Liver (tissue), 10 donors: ENCODE measurements at places on chromosomes 11 and 22. TPM values are rescaled to one million over a fixed set of nuclear protein-coding genes. Genes with fewer than 3 reads are reported as not detected.

Gene OR52H1
- 0.33 TPM for total RNA-seq

Gene GUCY1A2
- 2.8 TPM for total RNA-seq

Gene PRSS23
- total RNA-seq, result 11.0 TPM

Gene KIAA0930
- total RNA-seq, result 20.4 TPM

Gene UBQLN3
- total RNA-seq, result 0.09 TPM

Gene RIC3
- 0.89 TPM for total RNA-seq

Gene ART1
- not detected for total RNA-seq

Gene DRD4
- total RNA-seq, result not detected

Gene OVOL1
- 0.05 TPM for total RNA-seq

Gene GPR152
- total RNA-seq, result not detected

GRCh38 chr11:23364076-23364475 lies 503.8 kb upstream of the CCDC179 start:
- DNase-seq, result no peak
- no peak overlapping the region for H3K4me3 ChIP-seq
- no peaks in the 10 kb centered on the region for H3K27me3 ChIP-seq
- H3K27ac ChIP-seq, result no peak overlapping the region
- no peaks in the 10 kb centered on the region for H3K4me1 ChIP-seq
- no peaks in the 10 kb centered on the region for H3K36me3 ChIP-seq

- no peaks in the 10 kb centered on the region for H3K36me3 ChIP-seq
- no peaks in the 10 kb centered on the region for H3K27me3 ChIP-seq
- no peak overlapping the region for H3K27ac ChIP-seq
- no peaks in the 10 kb centered on the region for H3K4me1 ChIP-seq
- no peak for DNase-seq
These were observed 34.7 kb downstream of the CCDC83 start for GRCh38 chr11:85889676-85890579.

DNA sequence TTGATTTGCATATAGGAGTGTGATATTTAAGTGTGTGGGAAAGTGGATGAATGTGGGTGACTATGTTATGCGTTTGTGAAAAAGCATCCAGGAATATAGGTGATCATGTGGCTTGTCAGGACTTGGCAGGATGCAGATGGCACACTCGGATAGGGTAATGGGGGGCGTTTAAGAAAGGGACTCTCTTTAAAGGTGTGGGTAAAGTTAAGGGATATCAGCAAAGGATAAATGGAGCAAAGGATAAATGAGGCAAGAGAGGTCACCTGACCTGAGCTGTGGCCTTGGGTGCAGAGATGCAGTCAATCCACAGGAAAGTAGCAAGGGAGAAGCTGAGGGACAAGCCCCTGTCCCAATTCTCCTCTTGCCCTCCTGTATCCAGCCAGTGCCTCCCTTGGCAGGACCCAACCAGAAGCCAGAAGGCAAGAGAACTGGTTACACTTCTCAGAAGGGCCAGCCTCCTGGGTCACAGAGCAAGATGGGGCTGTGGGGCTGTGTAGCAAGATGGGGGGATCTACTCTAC lies 47.5 kb upstream of the GRAMD1B start:
- no peak overlapping the region for H3K27ac ChIP-seq
- no peaks in the 10 kb centered on the region for H3K4me1 ChIP-seq
- no peak for DNase-seq

DNA sequence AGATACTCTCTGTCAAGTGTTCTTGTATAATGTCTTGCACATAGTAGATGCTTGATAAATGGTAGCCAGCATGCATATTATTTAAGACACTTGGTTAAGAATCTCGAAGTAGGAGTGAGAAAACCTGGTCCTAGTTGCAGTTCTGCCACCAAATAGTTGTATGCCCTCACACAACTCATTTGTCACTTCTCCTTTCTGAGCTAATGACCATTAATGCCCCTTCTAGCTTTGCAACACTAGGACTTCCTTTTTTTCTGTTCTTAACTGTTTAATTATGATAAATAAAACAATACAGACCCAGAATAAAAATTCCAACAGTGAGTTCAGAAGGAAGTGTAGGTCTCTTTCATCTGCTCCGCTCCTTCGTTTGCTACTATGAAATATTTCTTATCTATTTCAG lies 453.6 kb downstream of the TMEM135 start:
- no peaks in the 10 kb centered on the region for H3K36me3 ChIP-seq
- no peaks in the 10 kb centered on the region for H3K27me3 ChIP-seq
- no peaks in the 10 kb centered on the region for H3K4me1 ChIP-seq
- H3K4me3 ChIP-seq, result no peak overlapping the region

DNA sequence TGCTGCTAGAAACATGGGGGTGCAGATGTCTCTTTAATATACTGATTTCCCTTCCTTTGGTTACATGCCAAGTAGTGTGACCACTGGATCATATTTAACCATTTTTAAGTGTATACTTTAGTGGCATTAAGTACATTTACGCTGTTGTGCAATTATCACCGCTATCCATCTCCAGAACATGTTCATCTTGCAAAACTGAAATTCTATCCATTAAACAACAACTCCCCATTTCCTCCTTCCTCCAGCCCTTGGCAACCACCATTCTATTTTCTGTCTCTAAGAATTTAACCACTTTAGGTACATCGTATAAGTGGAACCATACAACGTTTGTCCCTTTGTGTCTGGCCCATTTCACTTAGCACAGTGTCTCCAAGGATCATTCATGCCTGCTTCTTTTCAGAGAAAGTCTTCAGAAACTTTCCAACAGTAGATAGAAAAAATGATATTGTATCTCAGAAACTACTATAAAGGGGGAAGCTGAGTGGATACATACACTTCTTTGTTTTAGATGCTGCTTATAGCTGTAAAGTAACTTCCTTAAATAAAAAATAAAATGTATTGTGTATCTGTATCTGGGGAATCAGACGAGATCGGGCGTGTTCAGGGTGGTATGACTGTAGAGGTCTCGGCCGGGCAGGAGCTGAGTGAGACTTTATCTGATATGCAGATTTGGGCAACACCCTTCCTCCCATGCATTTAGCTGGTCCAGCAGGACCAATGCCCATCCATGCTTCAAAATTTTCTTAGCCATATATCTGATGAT lies 44.6 kb upstream of the ZBED5 start:
- H3K4me1 ChIP-seq, result no peaks in the 10 kb centered on the region
- H3K27ac ChIP-seq, result no peak overlapping the region
- DNase-seq, result no peak
- no peak overlapping the region for H3K4me3 ChIP-seq
- H3K27me3 ChIP-seq, result no peaks in the 10 kb centered on the region

DNA sequence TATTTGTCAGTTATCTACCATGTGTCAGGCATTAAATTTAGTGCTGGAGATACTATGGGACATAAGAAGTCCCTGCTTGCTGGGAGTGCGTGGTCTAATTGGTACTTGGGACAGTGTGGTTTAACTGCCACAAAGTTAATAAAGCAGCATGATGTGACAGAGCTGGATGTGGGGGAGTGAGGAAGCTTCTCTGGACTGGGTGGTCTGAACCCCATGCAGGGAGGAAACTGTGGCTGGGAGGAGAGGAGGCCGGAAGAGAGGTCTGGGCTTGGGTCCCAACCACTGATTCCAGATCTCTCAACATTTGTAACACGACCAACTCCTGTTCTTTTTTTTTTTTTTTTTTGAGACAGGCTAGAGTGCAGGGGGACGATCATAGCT lies 37.1 kb downstream of the ST3GAL4 start:
- no peaks in the 10 kb centered on the region for H3K27me3 ChIP-seq
- H3K4me1 ChIP-seq, result no peaks in the 10 kb centered on the region
- no peak for DNase-seq
- H3K27ac ChIP-seq, result no peak overlapping the region
- H3K4me3 ChIP-seq, result no peak overlapping the region

DNA sequence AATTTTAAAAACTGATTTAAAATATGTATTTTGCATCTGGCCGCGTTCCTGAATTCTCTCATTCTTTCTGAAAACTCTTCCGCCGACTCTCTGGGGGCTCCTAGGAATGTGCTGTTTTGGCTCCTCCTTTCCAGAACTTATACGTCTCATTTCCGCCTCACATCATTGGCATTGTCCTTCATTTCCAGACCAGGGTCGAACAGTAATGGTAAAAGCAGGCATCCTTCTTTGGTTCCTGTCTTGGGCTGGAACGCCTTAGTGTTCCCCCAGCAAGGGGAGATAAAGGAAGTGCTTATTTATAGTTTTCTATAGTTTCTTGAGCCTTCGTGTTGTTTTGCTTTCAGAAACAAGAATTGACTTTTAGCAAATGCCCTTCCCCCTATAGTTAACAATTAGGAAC lies 10.9 kb upstream of the TNNT3 start:
- H3K4me1 ChIP-seq, result no peaks in the 10 kb centered on the region
- H3K27me3 ChIP-seq, result no peaks in the 10 kb centered on the region
- no peak for DNase-seq
- H3K27ac ChIP-seq, result no peak overlapping the region
- H3K4me3 ChIP-seq, result no peak overlapping the region
- H3K36me3 ChIP-seq, result no peaks in the 10 kb centered on the region

DNA sequence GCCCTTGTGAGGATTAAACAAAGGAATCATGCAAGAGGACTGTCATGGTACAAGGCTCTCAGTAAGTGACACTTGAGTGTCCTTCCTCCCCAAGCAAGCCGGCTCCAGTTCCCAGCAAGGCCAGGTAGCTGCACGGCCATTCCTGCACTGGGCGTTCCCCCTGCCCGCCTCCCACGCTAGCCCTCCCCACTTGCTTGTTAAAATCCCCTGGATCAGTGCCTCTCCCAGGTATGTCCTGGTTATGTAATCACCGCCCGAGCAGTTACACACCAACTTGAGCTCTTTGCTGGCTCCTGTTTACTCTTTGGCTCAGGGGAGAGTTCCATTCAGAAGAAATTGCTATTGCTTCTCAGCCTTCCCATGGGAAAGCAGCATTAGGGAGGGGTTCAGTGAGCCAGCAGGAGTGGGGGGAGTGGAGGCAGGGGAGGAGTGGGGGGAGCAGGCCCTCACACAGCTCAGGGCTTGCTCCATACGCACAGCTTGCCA lies 19.4 kb upstream of the MYEOV start:
- H3K4me1 ChIP-seq, result peaks cover 16% of the 10 kb centered on the region
- H3K27me3 ChIP-seq, result no peaks in the 10 kb centered on the region
- H3K36me3 ChIP-seq, result no peaks in the 10 kb centered on the region
- no peak overlapping the region for H3K4me3 ChIP-seq
- no peak for DNase-seq
- no peak overlapping the region for H3K27ac ChIP-seq

GRCh38 chr11:41795004-41795403 lies 335.6 kb upstream of the LRRC4C start:
- H3K36me3 ChIP-seq, result no peaks in the 10 kb centered on the region
- DNase-seq, result no peak
- no peak overlapping the region for H3K4me3 ChIP-seq
- no peak overlapping the region for H3K27ac ChIP-seq

- no peak overlapping the region for H3K27ac ChIP-seq
- no peaks in the 10 kb centered on the region for H3K4me1 ChIP-seq
- H3K36me3 ChIP-seq, result no peaks in the 10 kb centered on the region
These were observed 142.2 kb downstream of the HIPK3 start for GRCh38 chr11:33399421-33399820.

GRCh38 chr11:129643031-129643721 lies 172.5 kb upstream of the TMEM45B start:
- no peaks in the 10 kb centered on the region for H3K27me3 ChIP-seq
- no peaks in the 10 kb centered on the region for H3K4me1 ChIP-seq
- no peak overlapping the region for H3K4me3 ChIP-seq
- H3K36me3 ChIP-seq, result no peaks in the 10 kb centered on the region

DNA sequence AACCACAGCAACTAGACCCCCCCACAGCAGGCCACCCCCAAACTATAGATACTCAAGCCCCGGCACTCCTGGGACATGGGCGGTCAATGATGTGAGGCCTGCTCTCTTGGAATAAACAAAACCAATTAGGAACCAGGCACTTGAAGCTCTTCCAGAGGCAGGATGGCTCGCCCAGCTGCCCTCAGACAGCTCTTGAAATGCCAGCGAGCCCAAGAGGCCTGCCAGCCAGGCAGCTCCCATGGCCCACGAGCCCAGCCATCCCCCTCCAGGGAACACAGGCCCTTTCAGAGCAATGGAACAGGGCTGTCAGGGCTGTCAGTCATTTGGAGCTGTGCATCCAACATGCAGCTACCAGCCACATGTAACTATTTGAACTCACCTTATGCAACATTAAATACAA lies 34.0 kb upstream of the TFIP11 start:
- DNase-seq, result no peak
- no peaks in the 10 kb centered on the region for H3K27me3 ChIP-seq
- H3K36me3 ChIP-seq, result peaks cover under 1% of the 10 kb centered on the region
- H3K4me1 ChIP-seq, result peaks cover 11% of the 10 kb centered on the region
- no peak overlapping the region for H3K27ac ChIP-seq
